Fibroblast of skin of abdomen (primary cell): ENCODE measurements at places on chromosomes 1 and 21.

- no peak for DNase-seq
These were observed 7.3 kb downstream of the PATJ start for GRCh38 chr1:61749574-61749973.

- no peak for DNase-seq
These were observed 34.9 kb downstream of the DNAJC11 start for GRCh38 chr1:6666696-6667095.

GRCh38 chr1:28159680-28160079 lies 16.8 kb downstream of the PTAFR start:
- DNase-seq: no peak

- no peak for DNase-seq
These were observed 19.2 kb downstream of the ITGB2 start for GRCh38 chr21:44901391-44902074.

GRCh38 chr1:78676347-78676982 lies 26.8 kb downstream of the IFI44 start:
- DNase-seq: peak; percentile 71

DNA sequence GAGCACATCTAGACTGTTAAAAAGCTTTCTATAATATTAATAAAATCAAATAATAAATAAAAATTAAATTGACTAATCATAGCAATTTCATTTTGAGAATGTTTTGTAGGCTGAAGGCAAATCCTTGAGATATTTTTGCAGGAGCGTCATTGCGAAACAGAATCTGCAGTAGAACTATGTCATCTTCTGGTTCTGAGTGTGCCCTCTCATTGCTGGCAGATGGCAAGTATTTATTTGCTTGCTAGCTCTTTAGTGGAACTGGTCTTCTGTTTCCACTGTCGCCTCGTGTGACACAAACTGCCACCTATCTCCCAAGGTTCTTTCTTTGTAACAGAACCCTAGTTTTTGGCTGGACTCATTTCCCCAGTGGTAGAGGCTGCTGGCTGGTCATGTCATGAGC lies 19.0 kb upstream of the IRF2BP2 start:
- no peak for DNase-seq

DNA sequence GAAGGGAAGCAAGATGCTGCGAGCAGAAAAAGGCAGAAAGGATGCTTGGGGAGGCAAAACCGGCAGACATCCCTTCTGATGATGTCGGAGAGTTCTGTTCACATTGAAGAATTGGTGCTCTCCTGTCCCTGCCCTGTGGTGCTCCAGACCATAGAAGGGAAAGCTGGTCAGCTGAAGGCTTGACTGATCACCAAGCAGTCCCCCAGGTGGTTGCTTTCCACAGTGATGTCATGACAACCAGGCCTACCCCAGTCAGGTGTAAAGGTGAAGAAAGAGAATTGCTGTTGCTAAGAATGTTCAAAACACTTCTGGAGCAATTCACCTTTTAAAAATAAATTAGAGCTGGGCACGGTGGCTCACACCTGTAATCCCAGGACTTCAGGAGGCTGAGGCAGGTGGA lies 59.5 kb downstream of the OPTC start:
- no peak for DNase-seq

GRCh38 chr21:32593690-32594089 lies 8.4 kb upstream of the TCP10L start:
- DNase-seq: no peak

DNA sequence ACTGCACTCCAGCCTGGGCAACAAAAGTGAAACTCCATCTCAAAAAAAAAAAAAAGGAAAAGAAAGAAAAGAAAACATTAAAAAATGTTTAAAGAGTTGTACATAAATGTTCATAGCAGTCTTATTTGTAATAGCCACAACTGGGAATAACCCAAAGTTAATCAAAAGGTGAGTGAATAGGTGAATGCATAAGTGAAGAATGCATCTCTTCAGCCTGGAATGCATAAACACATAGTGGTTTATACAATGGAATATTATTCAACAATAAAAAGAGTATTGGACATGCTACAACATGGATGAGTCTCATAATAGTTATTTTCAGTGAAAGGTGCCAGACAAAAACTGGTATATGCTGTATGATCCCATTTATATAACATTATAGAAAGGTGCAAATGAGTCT lies 18.1 kb downstream of the LDLRAD1 start:
- DNase-seq: no peak
